A549 treated with ZK216348 at 1 μM for 4 hours (cell line): ENCODE measurements at places on chromosomes 16 and 17. TPM values are rescaled to one million over a fixed set of nuclear protein-coding genes. Genes with fewer than 3 reads are reported as not detected.

Gene PNMT
- 0.12 to 0.14 TPM in 2 of 5 replicates, not detected in the others for total RNA-seq

Gene USP43
- total RNA-seq, result 3.7 to 5.0 TPM (median 4.0 TPM) in 5 replicates

Gene PIRT
- not detected in 5 replicates for total RNA-seq

Gene SLC6A2
- 0.14 TPM in 1 of 5 replicates, not detected in the others for total RNA-seq

Gene ITGA2B
- total RNA-seq, result 1.2 to 1.9 TPM (median 1.6 TPM) in 5 replicates
